ENCODE measurements at places on chromosomes 3 and 15. TPM values are rescaled to one million over a fixed set of nuclear protein-coding genes. Genes with fewer than 3 reads are reported as not detected.

- H3K27ac ChIP-seq = no peak overlapping the region
- no peak overlapping the region for H3K4me3 ChIP-seq
- no peaks in the 10 kb centered on the region for H3K4me1 ChIP-seq
- no peaks in the 10 kb centered on the region for H3K27me3 ChIP-seq
- no peaks in the 10 kb centered on the region for H3K36me3 ChIP-seq
These were observed 164.9 kb upstream of the ADAMTS9 start for GRCh38 chr3:64852738-64853137.

- peaks cover 7% of the 10 kb centered on the region for H3K4me1 ChIP-seq
- no peak for DNase-seq
- H3K36me3 ChIP-seq = no peaks in the 10 kb centered on the region
- no peak overlapping the region for H3K27ac ChIP-seq
- H3K4me3 ChIP-seq = no peak overlapping the region
- peaks cover 19% of the 10 kb centered on the region for H3K27me3 ChIP-seq
These were observed 53.3 kb upstream of the FOXB1 start for GRCh38 chr15:59950603-59951388.

The DNAH12 gene
- total RNA-seq = 0.05 TPM

DNA sequence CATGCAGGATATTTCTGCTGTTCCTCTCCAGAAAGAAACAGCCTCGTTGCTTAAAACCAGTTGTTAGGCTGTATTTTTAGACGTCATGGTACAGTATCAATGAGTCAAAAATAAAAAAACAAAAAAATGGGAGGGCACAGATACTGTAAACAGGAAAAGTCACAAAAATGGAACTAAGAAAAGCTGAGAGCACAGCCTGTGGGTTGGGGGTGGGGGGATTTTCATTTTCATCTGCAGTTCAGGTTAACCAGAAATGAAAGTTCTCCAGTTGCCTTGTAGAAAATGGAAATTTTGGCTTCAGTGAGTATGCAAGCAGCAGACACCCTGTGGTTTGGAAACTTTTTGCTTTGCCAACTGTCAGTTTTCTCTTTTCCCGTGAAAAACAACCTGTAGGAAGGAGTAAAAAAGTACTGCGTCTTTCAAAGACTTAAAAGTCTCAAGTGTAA, 59.0 kb downstream of the FRMD4B start:
- peaks cover 41% of the 10 kb centered on the region for H3K4me1 ChIP-seq
- peak overlapping the region; percentile 67 for H3K4me3 ChIP-seq
- DNase-seq = no peak

The RABL3 gene
- total RNA-seq = 25.3 TPM

- peaks cover 18% of the 10 kb centered on the region for H3K4me1 ChIP-seq
- H3K27me3 ChIP-seq = no peaks in the 10 kb centered on the region
- no peak for DNase-seq
These were observed 3.4 kb upstream of the CPOX start for GRCh38 chr3:98596541-98597500.

DNA sequence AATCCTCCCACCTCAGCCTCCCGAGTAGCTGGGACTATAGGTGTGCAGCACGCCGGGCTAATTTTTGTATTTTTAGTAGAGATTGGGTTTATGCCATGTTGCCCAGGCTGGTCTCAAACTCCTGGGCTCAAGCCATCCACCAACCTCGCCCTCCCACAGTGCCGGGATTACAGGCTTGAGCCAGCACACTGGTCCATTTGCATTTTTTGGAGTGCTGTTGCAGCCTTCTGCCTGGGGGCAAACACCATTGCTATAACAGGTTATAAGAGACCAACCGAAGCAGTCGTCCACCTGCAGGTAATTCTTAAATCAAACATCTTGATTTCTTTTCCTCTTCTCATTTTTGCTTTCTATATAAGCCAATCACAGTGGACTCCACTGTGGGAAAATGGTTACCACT, 27.7 kb downstream of the ACKR4 start:
- H3K27me3 ChIP-seq = no peaks in the 10 kb centered on the region
- H3K4me1 ChIP-seq = no peaks in the 10 kb centered on the region
- no peak for DNase-seq
- peaks cover 7% of the 10 kb centered on the region for H3K36me3 ChIP-seq
- no peak overlapping the region for H3K4me3 ChIP-seq
